Activated T-cell treated with anti-CD3 and anti-CD28 coated beads, Interleukin-2, amount 50 U/mL, for 72 hours (primary cell): ENCODE measurements at places on chromosomes 4 and X. TPM values are rescaled to one million over a fixed set of nuclear protein-coding genes. Genes with fewer than 3 reads are reported as not detected.
A peak's percentile ranks its signal among the peaks of the same experiment; 100 is the strongest.

DNA sequence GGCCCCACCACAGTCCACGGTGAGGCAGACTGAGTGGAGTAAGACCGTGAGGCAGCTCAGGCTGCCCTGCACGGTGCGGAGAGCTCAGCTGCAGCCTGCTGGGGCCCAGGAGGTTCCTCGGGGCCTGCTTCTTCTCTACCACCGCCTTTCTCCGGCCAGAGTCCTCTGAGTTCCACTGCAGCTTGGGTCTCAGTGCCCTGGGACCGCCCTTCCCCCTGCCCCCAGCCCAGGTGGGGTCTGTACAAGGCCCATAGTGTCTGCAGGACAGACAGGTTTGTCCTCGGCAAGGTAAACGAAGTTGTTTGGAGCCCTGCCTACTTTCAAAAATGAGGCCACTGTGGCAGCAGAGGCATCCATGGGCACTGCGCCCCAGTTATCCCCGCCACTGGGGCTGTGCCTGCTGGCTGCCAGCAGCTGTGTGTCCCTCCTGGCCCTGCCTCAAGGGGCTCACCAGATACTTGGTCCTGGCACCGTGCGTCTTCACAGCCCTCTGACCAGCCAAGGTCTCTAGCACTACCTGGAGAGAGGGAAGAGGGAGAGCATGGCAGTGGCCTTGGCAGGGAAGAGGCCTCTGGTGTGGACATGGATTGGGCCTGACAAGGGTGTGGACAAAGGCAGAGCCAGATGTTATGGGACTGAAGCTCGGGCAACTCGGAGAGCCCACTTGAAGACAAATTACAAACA is 4.0 kb downstream of the IRAK1 start:
- no peak overlapping the region for H3K4me3 ChIP-seq
- no peak overlapping the region for H3K27ac ChIP-seq
- peaks cover 11% of the 10 kb centered on the region for H3K36me3 ChIP-seq
- H3K27me3 ChIP-seq = peaks cover 5% of the 10 kb centered on the region
- no peak for DNase-seq
- peaks cover 18% of the 10 kb centered on the region for H3K4me1 ChIP-seq

GRCh38 chr4:170672381-170672965 is 582.7 kb upstream of the AADAT start:
- no peak for DNase-seq
- no peaks in the 10 kb centered on the region for H3K36me3 ChIP-seq
- no peaks in the 10 kb centered on the region for H3K27me3 ChIP-seq
- H3K4me1 ChIP-seq = no peaks in the 10 kb centered on the region
- H3K4me3 ChIP-seq = no peak overlapping the region

DNA sequence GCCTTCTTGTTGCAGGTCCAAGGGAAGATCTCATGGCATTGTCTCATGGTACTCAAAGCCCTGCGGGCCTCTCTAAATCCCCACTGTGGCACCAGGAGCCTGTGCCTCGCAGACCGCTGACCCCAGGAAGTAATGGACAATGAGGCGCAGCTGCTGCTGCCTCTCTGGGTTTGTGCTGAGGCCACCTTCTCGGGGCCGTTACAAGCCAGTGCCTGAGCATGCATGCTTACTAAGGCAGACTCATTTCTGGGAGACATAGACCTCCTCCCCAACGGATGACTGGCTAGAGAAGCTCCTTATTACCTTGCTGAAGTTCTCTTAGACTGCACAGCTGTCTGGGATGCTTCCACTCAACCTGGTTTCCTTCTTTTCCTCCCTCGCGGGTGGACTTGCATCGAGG is 1.3 kb downstream of the BDH2 start:
- H3K4me1 ChIP-seq = peaks cover 31% of the 10 kb centered on the region
- H3K36me3 ChIP-seq = no peaks in the 10 kb centered on the region
- H3K4me3 ChIP-seq = peak overlapping the region; percentile 88
- no peaks in the 10 kb centered on the region for H3K27me3 ChIP-seq
- no peak for DNase-seq

GRCh38 chrX:154300816-154301215 is 5.2 kb downstream of the TKTL1 start:
- H3K36me3 ChIP-seq = no peaks in the 10 kb centered on the region
- no peak overlapping the region for H3K4me3 ChIP-seq
- H3K4me1 ChIP-seq = no peaks in the 10 kb centered on the region
- no peak for DNase-seq
- peaks cover 11% of the 10 kb centered on the region for H3K27me3 ChIP-seq

ATOH1 gene
- not detected for total RNA-seq
